ENCODE measurements at places on chromosomes 11 and 22.

- peak; percentile 73 for DNase-seq
These were observed 13.4 kb downstream of the PACSIN2 start for GRCh38 chr22:43001271-43002201.

DNA sequence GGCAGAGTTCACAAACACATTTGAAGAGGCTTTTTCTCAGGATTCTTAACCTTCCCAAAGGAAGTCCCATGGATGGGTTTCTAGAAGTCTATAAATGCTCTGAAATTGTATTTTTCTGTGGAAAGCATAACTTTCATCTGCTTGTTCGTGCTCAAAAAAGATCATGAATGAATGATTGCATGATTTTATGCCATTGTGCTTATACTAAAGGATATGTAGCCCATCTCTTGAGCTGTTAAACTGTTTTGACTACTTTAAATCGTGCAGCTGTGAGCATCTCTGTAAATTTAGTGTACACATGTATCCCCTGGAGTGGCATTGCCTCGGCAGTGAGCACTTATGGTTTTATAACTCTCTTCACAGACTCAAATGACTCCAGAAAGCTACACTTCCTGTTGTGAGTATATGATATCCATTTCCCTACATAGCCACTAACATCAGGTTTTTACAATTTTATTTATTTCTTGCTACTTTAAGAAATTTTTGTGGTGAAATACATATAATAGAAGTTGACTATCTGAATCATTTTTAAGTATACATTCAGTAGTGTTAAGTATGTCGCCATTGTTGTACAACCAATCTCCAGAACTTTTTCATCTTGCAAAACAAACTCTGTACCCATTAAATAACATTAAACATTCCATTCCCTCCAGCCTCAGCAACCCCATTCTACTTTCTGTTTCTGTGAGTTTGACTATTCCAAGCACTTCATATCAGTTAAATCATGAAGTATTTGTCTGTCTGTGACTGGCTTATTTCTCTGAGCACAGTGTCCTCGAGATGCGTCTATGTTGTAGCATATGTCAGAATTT lies 8.0 kb downstream of the NEAT1 start:
- DNase-seq: peak; percentile 76

DNA sequence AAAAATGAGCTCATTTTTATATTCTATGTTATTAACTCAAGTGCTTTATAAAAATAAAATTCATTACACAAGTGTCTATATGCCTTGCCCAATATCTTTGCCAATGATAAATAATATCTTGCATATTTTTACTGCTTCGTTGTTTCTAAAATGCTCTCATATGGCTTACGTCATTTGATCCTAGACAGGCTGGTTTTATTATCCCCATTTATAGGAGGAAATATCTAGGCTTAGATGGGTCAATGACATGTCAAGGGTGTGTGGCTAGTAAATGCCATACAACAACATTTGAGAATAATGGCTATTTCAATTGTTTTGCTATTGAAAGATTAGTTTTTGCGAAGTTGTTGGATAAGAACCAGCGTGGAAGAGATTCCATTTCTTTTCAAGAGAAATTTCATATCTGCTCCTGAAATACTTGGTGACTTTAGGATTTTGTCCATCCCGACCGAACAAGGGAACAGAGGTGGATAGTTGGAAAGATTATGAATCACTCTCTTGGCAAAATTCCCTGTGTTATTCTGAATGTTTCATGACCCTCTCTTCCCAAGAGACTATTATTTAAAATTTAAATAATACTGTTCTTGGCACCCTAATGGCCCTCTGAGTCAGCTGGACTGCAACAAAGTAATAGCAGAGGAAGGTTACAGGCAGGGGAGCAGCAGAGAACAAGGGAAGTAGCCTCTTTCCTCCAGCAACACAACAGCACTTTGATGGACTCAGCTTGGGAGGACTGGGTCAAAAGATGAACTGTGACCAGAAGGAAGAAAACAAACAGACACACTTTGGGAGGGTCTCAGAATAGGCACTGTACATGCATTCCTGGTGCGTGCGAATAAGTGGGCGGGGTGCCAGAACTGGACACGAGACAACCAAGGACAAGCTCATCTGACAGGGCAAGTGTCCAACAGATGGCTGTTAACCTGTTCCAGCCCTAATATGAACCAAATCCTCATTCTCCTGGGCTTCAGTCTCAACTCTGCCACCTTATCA lies 94.5 kb downstream of the ME3 start:
- DNase-seq: peak; percentile 93

DNA sequence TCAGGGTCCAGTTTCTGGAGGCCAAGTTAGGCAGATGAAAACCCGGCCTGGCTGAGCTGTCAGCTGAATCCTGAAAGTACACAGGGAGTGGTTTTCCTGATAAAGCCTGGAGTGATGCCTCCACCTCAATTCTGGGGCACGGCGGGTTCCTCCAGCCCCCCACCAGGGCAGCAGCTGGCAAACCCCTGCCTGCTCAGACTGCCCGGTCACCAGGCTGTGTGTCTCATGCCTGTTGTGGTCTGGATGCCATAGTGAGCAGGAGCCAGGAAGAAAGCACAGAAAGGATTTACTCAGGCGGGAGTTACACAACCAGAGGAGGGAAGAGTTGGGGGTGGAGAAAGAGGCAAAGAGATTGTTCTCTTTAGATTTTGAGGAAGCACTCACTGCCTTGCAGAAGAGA lies 119.9 kb upstream of the RASSF10 start:
- DNase-seq: peak; percentile 84

DNA sequence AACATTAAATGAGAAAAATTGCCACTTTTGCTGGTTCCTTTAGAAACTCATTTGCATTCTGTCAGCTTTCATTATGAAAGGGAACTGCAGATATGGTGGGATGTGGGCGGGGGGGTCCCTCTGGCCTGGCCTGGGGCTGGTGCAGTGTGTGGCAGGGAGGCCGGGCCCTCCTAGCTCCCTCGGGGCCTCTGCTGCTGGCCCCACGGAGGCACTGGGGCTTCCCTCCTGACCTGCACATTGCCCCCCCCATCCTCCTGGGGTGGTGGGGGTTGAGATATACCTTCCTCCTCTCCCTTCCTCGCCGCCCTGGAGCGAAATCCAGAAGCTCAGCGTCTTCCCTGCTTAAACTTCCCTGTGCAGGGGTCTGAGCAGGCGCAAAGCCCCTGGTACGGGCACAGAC lies 1005.9 kb downstream of the BRD1 start:
- DNase-seq: no peak

GRCh38 chr22:40748388-40749355 lies 69.4 kb downstream of the MCHR1 start:
- no peak for DNase-seq

DNA sequence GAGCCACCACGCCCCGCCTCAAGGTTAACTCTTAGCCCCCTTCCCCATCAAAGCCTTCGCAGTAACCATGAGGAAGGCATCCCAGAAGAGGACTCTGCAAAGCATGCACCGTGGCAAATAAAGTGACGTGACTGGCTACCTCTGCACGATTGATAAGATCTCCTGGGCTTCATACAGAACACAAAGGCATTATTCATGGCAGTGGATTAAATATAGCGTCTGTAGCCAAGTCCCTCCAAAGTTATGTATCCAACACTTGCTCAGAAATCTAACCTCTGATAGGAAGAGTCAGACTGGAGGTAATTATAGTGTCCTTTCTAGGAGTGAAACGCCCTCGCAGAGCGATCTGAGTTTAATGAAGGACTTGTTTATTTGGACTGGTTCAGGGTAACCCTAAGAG lies 22.4 kb downstream of the CPT1A start:
- DNase-seq: no peak
